Esophagus squamous epithelium (tissue), 5 donors: ENCODE measurements at places on chromosomes 13 and 19.

DNA sequence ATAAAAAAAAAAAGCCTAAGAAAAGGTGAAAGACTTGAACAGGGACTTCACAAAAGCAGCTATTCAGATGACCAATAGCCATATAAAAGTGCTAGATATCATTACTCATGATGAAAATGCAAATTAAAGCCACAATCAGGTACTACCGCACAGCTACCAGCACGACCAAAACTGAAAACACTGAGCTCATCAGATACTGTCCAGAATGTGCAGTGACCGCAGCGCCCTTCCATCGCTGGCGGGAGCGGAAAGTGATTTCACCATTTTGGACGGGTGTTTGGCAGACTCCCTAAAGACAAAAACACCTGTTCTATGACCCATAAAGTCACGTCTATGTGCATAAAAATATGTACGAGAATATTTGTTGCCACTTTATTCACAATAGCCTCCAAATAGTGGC lies 60.7 kb downstream of the SLC6A16 start:
- no peak for DNase-seq

DNA sequence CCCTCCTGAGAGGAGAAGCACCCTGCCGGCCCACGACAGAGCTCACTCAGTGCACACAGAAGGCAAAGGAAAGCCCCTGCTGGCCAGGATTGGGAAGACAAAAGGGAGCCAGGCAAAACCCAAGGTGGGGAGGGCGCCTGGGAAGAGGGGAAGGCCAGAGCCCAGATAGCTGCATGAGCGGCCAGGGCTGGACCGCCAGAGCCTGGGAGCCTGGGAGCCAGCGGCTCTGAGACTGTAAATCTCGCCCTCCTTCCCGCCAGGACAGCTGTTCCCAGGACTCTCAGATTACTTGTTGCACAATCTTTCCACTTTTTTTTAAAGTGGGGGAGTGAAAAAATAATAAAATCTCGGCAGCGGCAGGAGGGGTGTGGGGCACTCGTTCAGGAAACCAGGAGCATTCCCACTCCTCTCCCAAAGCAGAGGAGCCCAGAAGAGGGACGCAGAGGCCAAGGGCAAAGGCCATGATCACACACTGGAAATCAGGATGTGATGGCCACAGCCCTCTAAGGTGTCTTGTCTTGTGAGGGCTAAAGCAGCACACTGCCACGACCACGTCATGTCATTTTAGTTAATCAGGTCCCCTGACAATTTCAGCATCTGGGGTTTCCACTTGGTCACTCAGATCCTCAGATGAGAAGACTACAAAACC lies 19.6 kb upstream of the EPHX3 start:
- no peak for DNase-seq

GRCh38 chr19:46544651-46545050 lies 49.0 kb upstream of the PNMA8B start:
- DNase-seq, result no peak

GRCh38 chr19:15471639-15472101 lies 7.3 kb upstream of the RASAL3 start:
- DNase-seq, result no peak

GRCh38 chr19:50202386-50202785 lies 1.0 kb upstream of the MYH14 start:
- no peak for DNase-seq

DNA sequence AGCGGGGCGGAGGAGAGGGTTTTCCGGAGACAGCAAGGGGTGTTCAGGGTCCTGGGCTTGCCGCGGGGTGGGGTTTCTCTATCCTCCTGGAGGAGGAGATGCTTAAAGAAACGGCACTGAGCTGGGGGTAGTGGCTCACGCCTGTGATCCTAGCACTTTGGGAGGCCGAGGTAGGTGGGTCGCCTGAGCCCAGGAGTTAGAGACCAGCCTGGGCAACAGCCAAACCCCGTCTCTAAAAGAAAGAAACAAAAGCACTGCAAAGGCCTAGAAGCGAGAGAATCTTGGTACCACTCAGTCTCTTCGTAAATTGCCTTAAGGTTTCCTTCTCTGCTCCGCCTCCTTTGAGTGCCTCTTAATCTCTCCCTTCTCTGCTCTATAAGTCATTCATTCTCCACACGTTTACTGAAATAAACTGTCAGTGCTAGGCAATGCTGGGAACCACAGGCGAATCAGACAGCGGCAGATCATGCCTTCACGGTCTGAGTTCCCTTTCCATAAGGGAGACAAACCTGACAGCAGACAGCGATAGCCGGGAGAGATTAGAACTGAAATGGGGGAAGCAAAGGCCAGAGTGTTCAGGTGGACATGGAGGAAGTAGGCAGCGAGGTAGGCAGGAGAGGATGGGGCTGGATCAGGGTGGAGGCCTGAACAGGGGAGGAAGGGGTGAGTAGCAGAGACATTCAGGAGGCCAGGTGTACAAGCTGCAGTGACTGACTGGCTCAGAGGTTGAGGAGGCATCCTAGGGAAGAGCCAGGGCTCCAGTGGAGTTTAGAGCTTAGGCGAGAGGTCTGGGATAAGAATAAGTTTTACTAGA lies 580 bp downstream of the EIF3K start:
- no peak for DNase-seq

DNA sequence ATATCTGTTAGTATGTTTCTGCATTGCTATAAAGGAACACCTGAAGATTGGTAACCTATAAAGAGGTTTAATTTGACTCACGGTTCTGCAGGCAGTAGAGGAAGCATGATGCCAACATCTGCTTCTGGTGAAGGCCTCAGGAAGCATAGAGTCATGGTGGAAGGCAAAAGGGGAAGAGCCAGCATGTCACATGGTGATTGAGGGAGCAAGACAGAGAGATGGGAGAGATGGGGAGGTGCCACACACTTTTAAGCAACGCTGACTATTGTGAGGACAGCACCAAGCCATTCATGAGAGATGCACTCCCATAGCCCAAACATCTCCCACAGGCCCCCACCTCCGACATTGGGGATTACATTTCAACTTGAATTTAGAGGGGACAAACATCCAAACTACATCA lies 32.8 kb downstream of the COG6 start:
- DNase-seq, result no peak

DNA sequence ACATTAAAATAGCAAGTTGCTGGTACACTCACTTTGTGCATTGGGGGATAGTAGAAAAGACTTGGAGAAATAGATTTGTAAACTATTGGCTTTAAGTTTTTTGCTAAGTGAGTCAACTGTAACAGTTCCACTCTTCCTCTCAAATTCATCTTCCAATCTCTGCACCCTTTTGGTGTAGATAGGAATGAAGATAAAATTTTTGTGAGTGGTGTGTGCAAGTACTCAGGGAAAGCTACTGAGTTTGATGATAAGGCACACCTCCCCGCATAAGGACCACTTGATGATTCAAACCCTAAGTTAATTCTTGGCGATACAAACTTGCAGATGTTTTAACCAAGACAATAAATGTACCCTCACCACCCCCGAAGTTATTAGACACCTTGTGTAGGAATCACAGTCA lies 168.3 kb upstream of the SLITRK1 start:
- no peak for DNase-seq

DNA sequence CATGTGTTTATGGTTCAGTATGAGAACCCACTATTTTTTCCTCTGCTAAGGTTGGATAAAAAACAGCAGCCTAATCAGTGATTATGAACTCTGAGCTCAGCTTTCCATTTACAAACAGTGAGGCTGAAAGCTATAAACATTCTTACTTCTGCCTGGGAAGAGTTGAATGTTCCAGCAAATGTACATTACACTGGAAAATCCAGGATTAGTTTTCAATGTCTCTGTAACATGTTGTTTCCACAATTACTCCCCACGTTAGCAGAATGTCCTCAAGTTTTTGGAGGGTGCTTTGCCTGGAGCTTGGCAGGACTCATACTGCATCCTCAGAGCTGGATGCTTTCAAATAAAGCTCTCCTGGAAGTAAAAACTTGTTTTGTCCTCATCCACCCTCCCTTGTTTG lies 150.4 kb downstream of the POSTN start:
- DNase-seq, result no peak

- no peak for DNase-seq
Measured at GRCh38 chr13:67267136-67267535, 37.0 kb upstream of the PCDH9 start.

DNA sequence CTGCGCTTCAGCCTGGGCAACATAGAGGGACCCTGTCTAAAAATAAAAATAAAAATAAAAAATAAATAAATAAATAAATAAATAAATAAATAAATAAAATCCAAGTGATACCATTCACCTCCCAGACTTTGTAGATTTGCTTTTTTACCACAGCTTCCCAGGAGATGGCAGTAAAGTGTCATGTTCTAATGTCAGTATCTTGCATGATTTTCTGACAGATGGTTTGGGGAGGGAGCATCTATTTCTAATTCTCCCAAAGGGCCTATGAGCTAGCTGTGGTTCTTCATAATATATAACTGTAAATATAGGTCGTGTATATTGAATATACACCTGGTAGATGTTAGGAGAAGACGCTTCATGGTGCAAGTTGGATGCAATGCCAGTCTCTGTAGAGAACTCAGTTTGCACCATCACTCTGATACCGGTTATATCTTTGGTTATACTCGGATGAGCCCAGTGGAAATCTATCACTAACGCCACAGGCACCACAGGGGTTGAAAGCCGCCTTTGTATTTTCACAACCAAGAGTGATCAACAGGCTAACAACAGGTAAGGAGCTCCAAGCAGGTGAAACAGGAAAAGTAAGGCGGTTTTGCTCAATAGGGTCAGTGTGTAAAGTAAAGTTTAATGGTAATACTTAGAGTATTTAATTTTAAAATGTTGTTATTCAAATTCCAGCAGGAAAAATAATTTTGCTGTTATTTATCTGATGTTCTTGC lies 13.9 kb downstream of the APLP1 start:
- no peak for DNase-seq

- no peak for DNase-seq
Measured at GRCh38 chr13:62357887-62358645, 942.4 kb upstream of the PCDH20 start.

GRCh38 chr13:44169018-44169911 lies 204.4 kb upstream of the SERP2 start:
- no peak for DNase-seq

DNA sequence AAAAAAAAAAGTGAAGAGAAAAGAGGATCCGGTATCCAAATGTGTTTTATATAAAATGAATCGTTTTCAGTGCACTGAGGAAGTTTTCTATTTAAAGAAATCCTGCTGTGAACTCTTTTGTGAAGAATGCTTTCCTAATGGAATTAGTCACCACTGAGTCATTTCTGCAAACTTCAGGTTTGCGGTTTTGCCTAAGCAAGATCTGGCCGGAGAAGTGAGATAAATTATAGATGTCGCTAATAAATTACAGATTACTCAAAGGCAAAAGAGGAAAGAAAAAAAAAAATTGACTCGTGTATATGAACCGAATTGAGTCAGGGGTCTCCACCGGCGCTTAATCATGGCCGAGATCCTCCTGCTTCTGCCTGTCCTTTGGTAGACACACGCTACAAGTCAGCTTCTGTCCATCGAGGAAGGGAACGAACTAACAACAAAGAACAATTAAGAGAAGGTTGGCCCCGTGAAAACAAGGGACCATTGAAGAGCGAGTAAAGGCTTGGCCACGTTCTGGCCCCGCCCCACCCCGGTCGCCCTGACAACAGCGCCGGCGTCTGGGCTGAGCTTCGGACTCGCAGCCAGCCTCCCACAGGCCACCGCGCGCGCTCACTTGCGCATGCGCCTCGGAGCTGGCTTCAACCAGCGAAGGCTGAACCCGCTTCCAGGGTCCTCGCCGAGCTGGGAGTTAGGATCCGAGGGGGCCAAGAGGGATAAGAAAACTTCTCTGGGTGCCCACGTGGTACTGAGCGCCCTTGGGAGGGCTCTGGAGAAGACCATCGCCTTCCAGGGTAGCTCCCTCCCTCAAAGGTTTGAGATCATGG lies 33.0 kb upstream of the MRI1 start:
- peak; percentile 70 for DNase-seq
